ENCODE measurements at places on chromosomes 2 and 18.

DNA sequence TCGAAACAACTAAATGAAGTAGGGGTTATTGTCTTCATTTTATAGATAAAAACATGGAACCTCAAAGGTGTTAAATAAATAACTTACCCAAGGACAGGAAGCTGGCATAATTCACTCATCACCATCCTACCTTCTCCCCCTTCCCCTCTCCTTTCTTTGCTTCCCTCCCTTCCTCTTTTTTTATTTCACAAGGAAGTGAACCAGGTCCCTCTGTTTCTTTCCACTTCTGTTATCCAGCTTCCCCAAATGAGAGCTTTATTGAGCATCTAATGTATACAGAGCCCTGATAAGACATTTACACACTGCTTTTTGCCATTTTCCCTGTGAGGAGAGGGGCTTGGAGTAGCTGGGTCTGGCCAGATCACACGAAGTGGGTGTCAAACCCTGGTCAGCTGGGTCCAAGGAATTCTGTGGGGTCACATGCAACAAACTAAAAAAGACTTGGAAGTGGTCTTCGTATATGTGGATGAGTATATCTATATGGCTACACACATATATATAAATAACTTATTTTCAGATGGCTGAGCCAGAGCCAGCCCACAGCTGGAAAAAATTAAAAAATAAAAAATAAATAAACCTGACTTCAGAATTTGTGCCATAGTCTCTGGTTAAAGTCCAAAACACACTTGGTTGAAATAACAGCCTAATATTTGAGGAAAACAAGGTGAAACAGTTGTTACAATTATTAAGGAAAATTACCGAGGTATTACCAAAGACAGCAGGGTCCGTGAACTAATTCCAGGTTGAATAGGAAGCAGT, 49.3 kb upstream of the FOSL2 start:
- DNase-seq, result no peak

GRCh38 chr2:158403237-158403636, 53.3 kb downstream of the CCDC148 start:
- no peak for DNase-seq

DNA sequence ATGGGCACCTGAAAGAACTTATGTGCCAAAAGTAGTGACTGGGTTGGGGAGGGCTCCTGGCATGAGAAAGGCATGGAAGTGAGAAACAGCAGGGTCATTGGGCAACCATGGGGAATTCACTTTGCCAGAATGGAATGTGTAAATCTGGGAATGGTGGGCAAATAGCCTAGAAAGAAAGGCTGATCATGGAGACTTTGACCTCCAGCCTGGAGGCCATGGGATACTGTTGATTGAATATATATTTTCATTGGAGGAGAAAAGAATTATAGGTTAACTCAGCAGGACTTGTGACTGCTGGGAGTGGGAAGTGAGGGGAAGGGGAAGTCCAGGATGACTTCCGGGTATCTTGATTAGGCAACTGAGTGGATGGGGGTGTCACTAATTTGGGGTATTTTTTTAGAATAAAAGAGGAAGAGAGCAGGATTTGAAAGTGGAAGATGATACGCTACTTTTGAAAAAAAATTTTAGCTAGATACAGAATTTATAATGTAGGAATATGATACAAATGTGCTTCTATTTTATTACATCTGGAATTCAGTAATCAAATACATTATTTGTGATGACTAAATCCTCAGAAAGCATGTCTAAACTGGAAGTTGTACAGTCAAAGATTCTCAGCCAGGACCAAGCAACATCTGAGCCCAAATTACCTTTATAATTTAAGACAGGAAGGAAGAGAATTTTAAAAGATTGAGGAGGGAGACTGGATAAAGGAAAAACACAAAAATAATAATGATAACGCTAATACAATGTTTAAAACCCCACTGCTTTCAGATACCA, 116.2 kb downstream of the GATA6 start:
- no peak for DNase-seq

DNA sequence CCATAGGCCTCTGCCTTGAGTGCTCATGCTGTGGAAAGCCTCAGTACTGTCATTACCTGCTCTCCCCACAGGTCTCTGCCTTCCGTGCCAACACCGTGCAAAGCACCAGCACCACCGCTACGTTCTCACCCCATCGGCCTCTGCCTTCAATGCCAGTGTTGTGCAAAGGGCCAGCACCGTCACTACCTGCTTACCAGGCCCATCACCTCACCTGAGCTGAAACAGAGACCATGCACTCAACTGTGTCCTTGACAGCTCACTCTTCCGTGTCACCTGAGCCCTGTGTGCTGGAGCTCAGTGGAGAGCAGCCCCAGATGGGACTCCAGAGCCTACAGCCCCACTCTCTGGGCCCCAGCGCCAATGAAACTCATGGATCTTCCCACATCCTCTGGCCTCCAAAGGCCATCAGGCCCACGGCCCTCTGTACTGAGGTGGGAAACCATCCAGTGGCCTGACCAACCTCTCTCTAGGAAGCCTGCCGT, 62.7 kb downstream of the ZNF516 start:
- no peak for DNase-seq

DNA sequence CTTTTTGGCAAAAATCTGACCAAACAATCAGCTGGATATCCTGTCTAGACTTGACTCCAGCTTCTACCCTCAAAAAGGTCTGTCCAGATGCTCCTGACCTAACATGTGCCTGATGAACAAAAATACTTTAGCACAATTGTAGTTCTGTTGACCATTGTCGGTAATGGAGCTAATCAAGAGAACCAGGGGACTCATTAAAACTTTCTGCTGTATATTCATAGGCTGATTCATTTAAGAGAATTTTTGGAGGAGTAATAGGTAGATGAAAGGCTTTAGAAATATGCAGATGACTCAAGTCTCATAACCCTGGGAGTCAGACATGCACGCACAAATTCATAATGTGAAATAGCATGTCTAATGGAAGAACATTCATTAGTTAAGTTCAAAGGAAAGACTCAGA, 514.2 kb downstream of the TXNL1 start:
- DNase-seq, result no peak

DNA sequence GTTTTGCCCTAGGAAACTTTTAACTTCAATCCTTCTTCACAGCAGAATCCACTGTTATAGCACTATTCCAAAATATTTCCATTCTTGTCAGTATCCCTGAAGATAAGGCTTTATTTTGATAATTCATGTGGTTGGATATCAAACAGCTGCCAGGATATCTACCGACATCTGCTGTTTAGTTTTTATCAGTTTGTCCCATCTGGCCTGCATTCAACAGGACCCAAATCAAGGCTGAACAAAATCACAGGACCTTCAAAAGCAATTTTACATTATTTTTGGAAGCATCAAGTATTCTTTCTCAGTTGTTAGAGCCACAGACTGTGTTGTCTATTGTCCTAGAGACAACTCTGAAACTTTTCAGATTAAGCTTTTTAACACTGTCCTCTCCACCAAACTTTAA, 429.0 kb upstream of the PIK3C3 start:
- DNase-seq, result no peak

DNA sequence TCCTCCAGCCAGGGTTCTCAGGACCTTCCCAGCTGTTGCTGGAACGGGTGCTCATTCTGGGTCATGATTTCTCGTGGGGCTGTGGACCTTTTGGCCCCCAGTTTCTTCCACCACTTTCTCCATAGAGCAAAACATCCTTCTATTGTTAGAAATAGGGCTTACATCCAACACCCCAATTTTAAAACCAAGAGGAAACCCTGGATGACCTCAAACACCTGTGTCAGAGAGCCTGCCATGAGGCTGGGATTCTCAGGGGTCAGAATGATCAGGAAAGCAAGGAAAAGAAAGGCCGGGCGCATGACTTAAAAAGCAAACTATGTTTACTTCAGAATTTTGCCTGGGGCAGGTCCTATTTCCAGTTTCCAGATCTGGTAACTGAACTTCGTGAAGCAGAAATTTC, 307.9 kb upstream of the MEIS1 start:
- no peak for DNase-seq

DNA sequence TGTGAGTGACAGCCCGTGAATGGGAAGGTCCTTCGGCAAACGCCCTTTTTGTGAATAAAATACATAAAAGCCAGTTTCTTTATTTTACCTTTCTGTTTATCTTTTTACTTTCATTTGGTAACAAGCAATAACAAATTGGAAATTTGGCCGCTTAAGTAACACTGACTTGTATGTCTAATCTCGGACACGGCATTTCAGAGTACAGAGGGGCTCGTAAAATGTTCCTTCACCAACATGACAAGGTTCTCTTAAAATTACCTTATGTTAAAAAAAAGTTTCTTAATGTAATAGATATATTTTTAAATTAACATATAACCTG, 558 bp upstream of the NEMP2 start:
- DNase-seq, result no peak

DNA sequence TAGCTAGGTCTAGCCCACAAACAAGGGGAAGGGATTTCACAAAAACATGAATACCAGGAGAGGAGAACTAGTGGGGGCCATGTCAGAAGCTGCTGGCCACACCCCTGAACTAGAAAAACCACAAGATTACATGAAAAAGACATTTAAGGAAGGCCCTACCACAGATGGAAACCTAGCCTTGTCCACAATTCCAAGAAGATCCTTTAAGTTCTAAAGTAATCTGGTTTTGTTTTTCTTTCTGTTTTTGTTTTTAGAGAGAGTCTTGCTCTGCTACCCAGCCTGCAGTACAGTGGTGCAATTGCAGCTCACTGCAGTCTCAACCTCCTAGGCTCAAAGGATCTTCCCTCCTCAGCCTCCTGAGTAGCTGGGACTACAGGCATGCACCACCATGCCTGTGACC, 34.2 kb upstream of the CAB39 start:
- no peak for DNase-seq

- no peak for DNase-seq
Measured at GRCh38 chr2:142877216-142877838, at the start of gene KYNU. Gene KYNU, plus strand, starts transcription at chr2:142877664. Its CDS starts 7,704 bp downstream, at chr2:142885368.

DNA sequence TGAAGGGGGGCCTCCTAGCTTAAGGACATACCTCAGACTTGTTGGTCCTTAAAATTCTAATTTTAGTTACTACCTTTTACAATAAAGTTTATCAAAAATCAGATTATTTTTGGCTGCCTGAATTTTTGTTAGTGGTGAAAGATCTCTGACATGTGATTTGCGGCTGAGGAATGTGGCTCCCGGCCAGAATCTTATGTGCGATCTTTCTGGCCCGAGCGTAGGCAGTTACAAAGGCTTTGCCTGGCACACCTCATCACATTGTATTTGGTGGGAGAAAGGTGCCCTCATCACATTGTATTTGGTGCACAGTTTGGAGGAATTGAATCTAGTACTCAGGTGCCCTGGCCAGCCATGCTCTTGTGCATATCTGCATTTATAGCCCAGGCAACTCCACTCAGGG, 289.1 kb downstream of the GULP1 start:
- no peak for DNase-seq

DNA sequence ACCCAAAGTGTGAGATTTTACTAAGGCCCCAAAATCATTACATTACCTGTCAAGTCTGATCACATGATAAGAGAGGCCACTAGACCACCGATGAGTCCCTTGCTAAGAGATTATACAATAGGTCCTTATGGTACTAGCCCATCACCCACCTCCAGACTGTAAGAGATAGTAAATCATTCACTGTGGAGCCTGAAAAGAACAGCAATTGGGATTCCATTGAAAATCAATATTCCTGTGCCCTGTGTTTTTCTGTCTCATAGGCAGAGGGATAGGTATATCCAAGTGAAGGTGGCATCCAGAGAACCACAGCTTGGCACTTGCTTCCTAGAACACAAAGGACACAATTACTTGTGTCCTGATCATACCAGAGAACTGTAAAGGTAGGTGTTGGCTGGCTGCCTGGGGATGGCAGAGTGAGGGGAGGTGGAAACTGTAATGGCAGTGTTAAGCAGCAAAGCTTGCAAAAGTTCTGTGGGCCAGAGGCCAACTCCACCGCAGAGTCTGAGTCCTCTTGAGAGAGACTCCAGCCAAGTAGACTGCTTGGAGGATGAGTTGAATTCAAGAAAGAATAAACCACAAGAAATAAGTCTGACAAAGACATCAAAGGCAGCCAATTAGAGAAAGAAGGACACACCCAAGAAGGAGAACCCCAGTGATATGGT, 102.0 kb upstream of the PIEZO2 start:
- DNase-seq, result no peak

DNA sequence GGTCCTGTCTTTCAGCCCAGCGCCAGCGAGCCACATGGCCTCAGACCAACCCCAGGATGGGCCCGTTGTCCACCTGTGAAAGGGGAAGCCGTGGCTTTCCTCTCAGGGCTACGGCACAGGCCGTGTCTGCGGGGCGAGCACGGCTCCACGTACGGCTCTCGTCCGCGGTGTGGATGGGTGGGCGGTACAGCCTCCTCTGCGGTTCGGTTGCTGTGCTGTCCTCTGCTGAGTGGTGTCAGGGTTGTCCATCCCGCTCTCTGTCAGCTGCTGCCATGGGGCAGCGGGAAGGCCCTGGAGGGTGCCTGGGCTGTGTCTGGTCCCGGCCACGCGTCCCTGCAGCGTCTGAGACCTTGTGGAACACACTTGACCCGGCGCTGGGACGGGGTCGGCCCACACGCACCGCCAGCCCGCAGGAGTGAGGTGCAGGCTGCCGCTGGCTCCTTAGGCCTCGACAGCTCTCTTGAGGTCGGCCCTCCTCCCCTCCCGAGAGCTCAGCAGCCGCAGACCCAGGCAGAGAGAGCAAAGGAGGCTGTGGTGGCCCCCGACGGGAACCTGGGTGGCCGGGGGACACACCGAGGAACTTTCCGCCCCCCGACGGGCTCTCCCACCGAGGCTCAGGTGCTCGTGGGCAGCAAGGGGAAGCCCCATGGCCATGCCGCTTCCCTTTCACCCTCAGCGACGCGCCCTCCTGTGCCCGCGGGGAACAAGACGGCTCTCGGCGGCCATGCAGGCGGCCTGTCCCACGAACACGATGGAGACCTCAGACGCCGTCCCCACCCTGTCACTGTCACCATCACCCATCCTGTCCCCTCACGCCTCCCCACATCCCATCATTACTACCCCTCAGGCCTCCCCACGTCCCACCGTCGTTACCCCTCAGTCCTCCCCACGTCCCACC, 128.7 kb downstream of the NFATC1 start:
- DNase-seq, result peak; percentile 57

DNA sequence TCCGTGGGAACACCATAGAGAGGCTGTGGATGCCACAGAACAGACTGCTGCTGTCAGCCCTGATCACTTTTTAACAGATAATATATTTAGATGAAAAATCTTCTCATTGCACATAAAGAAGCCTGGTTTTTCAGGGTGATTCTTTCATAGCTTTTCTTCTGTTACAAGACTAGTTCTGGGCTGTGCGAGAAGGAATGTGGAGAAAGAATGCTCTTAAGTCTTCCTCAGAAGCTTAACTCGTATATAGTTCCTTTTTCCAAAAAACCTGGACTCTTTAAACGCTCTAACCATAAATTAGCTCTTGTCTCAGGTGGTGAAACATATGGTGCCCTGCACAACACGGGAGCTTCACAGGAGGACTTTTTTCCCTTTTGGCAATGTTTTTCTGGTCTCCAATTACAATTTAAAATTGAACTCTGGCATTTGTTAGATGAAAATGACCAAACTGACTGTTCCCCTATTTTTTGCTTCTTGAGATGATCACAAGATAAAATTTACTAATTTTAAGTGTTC, 125.9 kb upstream of the SMAD7 start:
- no peak for DNase-seq

Measured in central memory CD4-positive, alpha-beta T cell (primary cell).